Cerebellar nuclear complex (tissue), 1 donor: ENCODE measurements at places on chromosomes 4 and X.

- no peak for DNase-seq
These were observed 175.4 kb downstream of the TBCK start for GRCh38 chr4:106140601-106141000.

DNA sequence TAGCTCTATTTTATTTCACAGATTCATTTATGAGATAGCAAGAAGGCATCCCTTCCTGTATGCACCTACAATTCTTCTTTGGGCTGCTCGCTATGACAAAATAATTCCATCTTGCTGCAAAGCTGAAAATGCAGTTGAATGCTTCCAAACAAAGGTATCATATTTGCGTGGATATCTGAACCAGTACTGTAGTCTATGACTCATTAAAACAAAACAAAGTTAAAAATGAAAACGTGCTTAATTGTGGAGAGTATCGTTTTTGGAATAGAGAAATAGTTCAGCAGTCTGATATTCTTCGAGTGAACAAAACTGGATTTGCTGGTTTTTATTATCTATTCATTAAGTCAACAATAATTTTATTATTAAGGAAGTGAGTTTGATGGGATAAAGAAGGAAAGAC is 6.3 kb downstream of the AFP start:
- no peak for DNase-seq

DNA sequence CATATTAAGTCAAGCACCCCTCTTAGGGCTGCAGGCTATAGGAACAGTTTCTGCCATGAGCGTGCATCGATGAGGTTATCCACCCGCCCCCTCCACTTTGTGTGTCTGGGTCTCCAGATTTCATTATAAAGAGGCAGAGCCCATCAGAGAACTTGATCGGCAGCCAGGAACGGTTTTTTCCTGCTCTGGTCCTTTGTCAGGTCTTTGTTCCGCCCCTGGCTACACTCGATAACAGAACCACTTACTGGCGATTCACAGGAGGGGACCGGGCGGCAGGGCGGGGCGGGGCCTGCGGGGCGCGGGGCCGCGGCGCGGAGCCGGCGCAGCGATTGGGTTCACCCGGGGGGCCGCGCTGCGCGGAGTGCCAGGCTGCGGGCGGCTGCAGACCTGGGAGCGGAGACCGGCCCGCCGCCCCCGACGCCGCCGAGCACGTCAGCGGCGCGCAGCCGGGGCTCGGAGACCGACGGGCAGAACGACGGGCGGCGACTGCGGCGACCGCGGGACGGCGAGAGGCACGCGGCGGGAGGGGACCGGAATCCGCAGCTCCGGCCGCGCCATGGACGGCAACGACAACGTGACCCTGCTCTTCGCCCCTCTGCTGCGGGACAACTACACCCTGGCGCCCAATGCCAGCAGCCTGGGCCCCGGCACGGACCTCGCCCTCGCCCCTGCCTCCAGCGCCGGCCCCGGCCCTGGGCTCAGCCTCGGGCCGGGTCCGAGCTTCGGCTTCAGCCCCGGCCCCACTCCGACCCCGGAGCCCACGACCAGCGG is at the start of gene SLC10A4:
Gene SLC10A4, plus strand, starts transcription at position 338 of the 771 bp plus-strand sequence. Its CDS starts 219 bp downstream, at position 557.
- no peak for DNase-seq

GRCh38 chr4:162229670-162230069 is 65.9 kb upstream of the FSTL5 start:
- no peak for DNase-seq

GRCh38 chr4:173521467-173522159 is 8.4 kb downstream of the HAND2 start:
- DNase-seq, result no peak

GRCh38 chr4:81839347-81840042 is 367.8 kb upstream of the RASGEF1B start:
- no peak for DNase-seq

DNA sequence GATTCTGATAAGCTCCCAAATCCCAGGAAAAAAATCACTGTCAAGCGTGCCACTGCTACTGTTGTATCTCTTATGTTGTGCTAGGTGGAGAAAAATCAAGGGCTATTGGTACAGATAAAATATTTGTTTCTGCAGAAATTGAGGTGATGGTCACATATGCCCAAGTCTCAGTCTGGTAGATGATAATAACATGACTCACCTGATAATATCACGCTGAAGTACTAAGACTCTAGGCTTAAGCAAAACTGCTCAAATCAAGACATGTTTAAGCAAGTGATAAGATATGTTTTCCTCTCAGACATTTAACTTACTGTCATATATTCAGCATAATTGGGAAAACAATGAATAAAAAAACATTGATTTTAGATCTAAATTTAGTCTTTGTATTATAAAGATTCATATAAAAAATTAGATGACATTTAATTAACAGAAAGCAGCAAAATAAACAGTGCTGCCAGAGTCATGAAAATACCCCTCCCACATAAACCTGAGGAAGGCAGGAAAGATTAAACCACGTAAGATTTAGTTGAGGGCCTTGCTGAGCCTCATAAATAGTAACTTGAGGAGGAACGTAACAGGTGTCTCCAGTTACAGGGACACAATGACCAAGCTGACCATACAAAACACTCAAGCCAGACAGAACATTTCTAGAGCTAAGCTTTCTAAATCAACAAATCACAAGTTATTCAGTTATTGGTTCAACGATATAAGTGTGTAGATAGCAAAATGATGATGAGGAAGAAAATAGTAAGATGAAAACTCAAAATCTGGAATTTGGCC is 143.5 kb downstream of the CHM start:
- DNase-seq, result no peak

DNA sequence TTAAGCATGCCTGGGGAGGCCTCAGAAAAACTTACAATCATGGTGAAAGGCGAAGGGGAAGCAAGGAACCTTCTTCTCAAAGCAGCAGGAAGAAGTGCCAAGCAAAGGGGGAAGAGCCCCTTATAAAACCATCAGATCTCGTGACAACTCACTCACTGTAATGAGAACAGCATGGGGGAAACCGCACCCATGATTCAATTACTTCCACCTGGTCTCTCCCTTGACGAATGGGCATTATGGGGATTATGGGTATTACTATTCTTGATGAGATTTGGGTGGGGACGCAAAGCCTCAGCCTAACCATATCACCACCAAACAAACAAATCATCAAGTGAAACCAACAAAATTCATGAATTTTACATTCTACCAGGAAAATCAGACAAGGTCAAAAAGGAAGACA is 76.7 kb upstream of the TAB3 start:
- DNase-seq, result no peak

- DNase-seq, result no peak
These were observed 54.2 kb upstream of the MGST2 start for GRCh38 chr4:139611391-139611790.

DNA sequence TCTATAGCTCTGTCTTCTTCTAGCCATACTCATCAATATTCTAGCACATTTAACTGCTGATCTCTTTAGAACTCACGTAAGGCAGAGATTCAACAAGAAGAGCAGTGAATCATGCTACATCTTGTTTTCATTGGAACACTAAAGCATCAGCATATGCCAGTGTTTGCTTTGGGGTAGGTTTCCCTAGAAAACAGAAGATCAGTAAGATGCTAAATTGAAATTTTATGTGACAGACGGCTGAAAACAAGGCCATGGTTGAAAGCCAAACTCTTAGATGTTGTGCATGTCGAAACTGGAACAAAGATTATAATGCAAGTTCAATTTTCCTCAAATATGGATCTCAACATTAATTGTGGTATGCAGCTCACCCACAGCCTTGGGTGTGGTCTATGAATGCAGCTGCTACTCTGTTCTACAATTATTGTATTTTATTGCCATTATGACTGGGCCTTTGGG is 107.6 kb downstream of the PDLIM5 start:
- no peak for DNase-seq

DNA sequence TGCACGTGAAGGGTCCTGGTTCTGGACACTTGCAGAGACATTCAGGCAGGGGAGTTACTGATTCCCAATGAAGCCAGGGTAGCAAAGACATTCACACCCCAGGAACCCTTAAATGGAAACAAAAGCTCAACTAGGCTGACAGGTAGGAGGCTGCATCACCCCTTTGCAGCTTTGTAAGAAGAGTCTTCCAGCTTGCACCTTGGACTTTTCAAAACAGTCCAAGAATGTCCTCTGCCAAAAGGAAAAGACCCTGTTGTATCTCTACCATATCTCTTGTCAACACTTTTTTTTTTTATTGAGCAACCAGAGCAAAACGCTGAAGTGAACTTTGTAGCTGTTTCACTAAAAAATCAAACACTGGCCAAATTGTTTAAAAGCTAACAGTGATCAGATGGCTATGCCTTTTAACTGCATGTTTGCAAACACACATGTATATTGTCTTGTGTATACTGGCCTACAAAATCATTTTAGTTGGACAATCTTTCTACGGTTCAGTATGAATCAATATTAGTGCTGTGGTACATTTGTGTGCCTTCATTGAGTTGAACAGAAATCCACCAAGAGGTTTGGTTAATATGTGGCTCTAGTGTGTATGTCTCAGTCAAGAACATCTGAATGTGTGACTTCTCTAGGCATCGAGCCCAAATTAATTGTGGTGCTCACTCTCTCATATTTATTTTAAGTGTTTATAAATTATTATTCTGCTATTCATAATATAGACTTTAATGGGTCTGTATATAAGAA is 18.5 kb upstream of the WWC2 start:
- no peak for DNase-seq

GRCh38 chrX:137547291-137547690 is 18.6 kb upstream of the ZIC3 start:
- DNase-seq, result no peak

- DNase-seq, result no peak
These were observed 140.5 kb downstream of the PACRGL start for GRCh38 chr4:20840648-20841190.

DNA sequence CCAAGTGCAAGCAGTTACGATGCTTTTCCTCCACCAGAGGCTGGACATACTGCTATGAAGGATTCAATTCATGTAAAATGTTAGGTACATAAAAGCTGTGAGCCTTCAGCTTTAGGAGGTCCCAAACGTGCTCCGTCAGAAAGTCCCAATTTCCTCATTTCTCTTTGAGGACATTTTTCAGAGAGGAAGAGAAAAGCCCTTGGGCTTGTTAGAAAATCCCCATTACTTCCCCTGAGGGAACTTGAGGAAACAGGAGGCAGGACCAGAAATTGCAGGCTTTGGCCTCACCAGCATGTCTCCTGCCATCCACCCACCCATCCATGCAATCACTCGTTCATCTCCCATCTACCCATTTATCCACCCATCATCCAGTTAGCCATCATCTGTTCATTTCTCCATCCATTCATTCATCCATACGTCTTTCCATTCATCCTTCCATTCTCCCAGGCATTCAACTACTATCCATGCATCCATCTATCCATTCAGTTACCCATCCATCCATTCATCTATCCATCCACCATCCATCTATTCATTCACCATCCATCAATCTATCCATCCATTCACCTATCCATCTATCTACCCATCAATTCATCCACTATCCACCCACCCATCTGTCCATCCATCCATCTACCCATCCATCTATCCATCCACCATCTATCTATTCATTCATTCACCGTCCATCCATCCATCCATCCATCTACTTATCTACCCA is 223.5 kb downstream of the AFAP1 start:
- no peak for DNase-seq

- no peak for DNase-seq
These were observed 1.8 kb upstream of the FAM50A start for GRCh38 chrX:154441984-154442707.

DNA sequence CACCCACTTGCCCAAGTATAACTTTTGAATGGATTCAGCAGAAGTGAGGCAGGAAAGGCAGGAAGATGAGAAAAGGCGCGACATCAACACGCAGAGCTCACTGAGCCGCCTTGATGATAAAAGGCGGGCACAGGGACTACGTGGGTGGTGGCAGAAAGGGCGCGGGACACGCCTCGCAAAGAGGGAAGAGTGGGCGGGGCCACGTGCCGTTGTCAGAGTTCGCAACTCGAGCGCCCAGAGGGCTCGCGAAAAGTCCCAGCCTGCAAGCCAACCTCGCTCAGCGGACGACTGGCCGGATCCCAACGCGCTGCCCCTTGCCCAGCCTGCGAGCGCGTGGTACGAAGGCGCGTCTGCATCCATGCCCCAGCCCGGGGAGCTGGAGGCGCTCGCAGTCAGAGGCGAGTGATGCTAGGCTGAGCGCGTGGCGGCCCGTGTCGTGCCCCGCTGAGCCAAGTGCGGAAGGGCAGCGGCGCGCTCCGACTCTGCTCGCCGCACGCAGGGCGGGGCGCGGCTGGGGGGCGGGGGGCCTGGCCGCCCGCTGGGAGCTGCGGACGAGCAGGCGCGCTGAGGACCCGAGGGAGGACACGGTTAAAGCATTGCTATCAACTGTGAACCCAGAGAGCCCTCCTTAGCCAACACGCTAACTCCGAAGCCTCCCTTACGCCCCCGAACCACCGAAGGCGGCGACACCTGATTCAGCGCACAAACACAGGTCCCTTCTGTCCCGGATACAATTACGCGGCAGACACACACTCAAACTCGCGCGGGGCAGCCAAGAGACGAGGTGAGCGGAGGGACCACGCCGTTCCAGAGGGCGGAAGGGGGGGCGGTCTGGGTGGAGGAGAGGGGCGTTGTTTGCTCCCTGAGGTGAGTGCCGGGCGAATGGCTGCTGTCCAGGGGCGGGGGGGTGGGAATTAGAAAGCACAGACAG is at the start of gene UGT8:
Gene UGT8, plus strand, starts transcription at position 617 of the 931 bp plus-strand sequence. CDS start 24,074 bp downstream, outside the sequence.
- no peak for DNase-seq

DNA sequence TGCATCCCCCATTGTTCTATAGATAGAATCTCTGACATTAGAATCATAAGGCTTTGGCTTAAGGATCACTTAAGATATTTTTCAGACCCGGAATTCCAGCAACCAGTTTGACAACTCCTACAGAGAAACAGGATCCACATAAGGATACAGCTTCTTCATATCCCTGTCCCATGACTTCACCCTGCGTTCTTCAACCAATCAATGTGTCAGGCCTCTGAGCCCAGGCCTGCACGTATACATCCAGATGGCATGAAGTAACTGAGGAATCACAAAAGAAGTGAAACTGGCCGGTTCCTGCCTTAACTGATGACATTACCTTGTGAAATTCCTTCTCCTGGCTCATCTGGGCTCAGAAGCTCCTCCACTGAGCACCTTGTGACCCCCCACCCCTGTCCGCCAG is 85.1 kb downstream of the MFAP3L start:
- DNase-seq, result no peak

GRCh38 chr4:35124106-35124505 is 1120.2 kb downstream of the ARAP2 start:
- DNase-seq, result no peak

- no peak for DNase-seq
These were observed 1101.0 kb upstream of the PCDH7 start for GRCh38 chr4:29619168-29619567.

- DNase-seq, result no peak
These were observed 214.6 kb downstream of the PALLD start for GRCh38 chr4:168711197-168712140.

DNA sequence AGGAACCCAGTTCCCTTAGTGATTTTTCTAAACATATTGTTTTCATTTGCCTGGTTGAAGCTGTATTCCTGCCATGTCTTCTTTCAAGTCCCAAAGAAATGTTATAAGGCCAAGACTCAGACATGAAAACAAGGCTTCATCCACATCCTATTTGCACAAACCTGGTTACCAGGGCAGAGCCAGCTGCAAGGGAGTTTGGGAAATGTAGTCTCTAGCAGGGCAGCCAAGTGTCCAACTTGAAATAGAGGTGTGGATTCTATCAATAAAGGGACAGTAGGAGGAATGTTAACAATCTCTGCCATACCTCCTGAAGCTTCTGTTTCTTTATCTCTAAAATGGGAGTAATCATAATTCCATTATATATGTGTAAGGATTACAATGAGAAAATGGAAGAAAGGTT is 56.6 kb downstream of the INTS12 start:
- no peak for DNase-seq
